ENCODE measurements at places on chromosomes 2 and 18. TPM values are rescaled to one million over a fixed set of nuclear protein-coding genes. Genes with fewer than 3 reads are reported as not detected.

DNA sequence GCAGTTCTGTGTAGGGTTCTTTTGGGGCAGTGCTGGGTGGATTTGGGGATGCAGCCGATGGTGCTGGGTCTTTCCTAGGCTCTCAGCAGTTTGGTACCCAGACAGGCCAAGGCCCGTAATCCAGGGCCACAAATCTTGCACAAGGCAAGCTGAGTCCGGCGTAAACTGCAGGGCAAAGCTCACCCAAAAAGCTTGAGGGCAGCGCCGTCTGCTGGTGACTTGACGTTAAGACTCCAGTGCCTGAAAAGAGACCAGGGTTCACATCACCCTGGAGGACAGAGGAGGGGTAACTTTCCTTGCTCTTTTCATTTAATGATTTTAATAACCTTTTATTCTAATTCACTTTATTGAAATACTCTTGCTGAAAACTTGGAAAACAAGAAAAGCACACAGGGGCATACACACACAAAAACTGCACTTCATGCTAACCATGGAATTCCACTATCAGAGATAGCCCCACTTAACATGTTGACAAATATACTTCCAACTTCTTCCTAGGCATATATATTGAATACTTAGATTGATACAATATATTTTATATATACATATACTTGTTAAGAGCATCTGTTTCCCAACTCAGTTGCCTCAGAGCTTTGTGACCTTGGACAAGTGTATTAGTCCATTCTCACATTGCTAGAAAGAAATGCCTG lies 38.9 kb downstream of the CNGA3 start:
- DNase-seq: peak; percentile 74

DNA sequence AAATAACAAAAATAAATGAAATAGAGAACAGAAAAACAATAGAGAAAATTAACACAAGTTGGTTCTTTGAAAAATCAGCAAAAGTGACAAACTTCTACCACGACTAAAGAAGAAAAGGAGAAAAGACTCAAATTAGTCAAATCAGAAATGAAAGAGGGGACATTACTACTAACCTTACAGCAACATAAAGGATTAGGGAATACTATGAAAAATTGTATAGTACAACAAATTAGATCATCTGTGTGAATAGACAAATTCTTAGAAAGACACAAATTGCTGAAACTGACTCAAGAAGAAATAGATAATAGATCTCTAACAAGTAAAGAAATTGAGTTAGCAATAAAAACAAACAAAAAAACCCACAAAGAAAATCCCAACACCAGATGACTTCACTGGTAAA lies 48.5 kb upstream of the PGAP1 start:
- no peak for DNase-seq

DNA sequence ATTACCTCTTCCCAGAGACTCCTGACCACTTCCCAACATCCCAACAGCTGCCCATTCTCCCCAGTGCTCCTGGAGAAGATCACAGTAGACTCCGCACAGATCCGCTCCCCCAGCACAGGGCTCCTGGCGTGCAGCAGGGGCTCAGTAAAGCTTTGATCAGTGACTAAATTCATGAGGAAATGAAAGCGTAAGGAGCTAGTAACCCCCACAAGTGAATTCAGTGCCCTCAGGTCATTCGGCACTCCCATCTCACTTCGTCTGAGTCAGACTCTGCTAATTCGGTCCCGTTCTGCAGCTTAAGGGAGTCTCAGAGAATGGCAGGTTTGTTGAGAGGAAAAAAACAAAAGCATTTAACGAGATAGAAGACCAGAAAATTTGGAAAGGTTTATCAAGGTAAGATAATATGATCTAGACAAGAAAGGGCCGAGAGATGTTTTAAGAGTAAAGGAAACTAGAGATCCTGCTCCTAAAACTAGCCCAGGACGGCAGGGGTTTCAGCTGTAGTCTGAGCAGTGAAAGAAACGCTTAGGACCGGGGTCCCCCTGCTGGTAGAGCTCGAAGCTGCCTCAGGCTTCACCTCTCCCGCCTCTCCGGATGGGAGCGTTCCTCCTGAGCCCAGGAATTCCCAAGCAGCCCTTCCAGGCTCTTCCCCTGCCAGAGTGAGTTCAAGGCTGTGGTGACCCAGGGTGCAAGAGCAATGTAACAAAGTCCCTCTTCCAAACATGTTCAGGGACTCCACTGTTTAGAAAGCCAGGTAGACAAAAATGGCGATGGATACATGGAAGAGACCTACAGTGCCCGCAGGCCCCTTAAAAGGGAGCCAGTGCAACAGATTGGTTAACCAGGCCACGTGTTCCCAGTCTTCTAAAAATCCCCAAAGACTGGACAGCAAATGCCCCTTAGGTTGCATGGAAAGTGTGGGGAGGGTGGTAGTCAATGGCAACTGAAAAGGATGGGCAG lies 127.3 kb downstream of the DNER start:
- DNase-seq: peak; percentile 81

DNA sequence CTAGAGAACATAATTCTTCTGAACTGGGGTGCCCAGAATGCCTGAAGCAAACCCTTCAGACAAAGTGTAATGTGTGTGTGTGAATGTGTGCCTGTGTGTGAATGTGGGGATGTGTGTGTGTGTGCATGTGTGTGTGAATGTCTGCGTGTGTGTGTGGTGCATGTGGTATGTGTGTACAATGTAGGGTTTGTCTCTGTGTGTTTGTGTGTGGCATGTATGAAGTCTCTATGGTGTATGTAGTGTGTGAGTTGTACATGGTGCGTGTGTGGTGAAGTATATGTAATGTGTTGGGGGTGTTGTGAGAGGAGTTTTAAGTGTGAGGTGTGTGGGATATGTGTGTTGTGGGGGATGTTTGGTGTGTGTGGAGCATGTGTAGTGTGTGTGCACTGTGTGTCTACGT lies 129.3 kb upstream of the SOX11 start:
- no peak for DNase-seq

Gene HES6
- 1.2 TPM for total RNA-seq

- DNase-seq: peak; percentile 80
Measured at GRCh38 chr2:227188292-227188691, 23.9 kb downstream of the COL4A3 start.

DNA sequence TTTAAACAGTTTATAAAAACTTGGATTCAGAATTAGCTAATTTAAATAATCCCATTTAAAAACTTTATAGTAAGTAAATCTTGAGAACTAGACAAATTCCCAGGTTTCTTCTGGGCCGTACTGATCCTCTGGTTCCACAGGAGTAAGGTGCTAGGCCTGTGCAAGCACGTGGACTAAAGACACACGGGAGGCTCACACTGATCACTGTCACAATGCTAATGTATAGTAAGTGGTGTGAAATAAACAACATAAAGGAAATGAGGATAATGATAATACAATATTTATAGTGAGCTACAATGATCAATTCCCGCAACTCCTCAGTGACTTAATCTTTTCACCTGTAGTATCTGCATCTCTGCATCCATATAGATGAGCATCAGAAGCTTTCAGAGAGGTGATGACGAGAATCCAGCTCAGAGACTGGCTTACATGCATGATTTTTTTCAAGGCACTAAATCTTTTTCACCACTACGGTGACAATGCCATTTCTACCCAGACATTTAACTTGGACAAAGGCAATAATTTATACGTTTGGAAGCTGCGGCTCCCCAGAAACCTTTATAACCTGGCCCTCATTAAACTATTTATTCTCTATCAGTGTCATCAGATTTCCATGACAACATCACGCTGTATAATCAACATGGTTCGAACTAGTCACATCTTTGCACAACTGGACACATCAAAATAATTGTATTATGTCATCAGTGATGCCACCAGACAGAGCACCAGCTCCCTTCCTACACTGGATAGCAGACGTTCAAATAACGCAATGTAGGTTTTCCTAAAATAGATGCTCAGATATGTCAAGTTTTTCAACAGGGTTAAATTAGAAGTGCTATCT lies 196.2 kb downstream of the ZNF385B start:
- no peak for DNase-seq

DNA sequence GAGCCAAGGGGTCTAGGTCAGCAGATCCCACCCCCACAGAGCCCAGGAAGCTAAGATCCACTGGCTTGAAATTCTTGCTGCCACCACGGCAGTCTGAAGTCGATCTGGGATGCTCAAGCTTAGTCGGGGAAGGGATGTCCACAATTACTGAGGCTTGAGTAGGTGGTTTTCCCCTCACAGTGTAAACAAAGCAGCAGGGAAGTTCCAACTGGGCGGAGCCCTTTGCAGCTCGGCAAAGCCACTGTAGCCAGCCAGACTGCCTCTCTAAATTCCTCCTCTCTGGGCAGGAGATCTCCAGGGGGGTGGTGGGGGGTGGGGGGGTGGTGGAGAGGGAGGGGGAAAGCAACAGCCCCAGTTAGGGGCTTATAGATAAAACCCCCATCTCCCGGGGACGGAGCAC lies 419.5 kb downstream of the NUP35 start:
- DNase-seq: no peak

Gene G6PC2
- total RNA-seq: 0.24 TPM

DNA sequence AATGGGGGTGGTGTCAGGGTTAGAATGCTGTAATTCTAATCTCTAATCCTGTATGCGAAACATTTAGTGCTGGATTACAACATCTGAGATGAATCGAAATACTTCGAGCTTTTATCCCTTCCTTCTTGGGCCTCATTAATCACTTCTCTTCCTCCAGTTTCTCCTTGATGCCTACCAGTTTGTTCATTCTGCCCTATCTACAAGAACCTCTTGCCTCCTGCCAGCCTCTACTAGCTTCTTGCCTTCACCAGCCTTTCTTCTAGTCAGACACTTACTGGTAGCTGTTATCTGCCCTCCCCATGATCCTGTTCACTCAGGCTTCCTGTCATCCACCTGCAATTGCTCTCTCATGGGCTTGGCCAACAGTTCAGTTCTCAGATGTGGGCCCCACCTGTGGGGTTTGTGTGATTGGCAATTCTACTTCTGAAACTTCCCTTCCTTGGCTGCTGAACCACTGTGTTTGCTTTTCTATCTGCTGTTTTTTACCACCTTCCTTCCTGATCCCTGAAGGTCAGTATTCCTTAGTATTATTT lies 15.4 kb upstream of the FARP2 start:
- DNase-seq: no peak

DNA sequence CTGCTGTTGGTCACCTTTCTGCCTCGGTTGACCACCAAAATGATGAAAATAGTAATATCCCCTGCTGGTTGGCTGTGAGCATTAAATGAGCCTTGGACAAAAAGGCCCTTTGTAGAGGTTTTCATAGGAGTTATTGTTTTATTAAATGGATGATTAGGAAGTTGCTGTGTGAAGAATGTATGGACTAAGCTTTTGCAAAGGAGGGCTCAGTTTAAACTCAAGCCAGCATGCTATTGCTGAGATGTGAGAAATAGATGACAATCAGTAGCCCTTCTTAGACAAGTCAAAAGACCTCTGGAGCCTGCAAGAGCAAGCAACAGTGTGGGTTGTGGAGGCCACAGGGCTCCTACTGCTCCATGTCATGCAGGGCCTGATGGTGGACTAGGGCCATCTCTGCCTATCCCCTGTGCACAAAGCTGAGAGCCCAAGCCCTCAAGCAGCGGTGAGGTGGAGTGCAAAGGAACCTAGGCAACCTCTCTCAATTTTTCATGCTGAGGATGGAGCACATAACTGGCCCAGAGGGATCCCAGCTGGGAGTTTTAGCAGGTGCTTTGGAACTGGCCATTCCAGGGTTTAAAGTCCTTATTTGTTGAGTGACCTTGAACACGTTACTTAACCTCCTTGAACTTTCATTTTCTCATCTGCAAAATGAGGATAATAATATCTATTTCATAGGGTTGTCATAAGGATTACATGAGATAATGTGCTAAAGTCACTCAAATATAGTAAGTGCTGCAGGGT lies 37.1 kb downstream of the FOSL2 start:
- no peak for DNase-seq

DNA sequence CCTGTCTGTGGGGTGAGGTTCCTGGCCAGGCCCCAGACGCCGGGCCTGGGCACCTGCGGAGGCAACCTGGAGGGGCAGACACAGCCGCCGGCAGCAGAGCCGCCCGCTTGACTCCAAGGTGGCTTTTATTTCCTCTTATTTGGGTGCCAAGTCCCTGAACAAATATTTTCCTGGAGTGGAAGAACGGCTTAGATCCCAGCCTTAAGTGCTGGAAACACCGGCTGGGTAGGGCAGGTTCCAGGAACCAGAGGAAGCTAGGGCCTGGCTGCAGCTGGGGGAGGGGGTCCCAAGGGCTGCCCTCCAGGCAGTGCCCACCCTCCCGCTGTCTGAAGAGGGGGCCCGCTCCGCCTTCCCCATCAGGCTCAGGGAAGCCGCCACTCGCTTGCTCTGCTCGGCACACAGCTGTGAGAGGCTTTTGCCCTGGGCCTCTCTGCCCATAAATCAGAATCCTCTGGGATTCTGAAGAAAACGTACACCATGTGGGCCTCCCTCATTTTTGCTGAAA lies 28.2 kb downstream of the SDC1 start:
- peak; percentile 87 for DNase-seq

DNA sequence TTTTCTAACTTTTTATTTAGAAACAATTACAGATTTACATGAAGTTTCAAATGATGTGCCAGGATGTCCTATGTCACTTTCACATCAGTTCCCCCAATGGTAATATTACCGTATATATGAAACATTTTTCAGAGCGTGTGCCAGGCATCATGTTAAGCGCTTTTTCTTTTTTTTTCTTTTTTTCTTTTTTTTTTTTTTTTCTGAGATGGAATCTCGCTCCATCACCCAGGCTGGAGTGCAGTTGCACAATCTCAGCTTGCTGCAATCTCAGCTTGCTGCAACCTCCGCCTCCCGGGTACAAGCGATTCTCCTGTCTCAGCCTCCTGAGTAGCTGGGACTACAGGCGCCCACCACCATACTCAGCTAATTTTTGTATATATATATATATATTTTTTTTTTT lies 5.6 kb upstream of the PPP4R1 start:
- no peak for DNase-seq

- DNase-seq: no peak
Measured at GRCh38 chr2:19228181-19228593, 130.2 kb downstream of the OSR1 start.

DNA sequence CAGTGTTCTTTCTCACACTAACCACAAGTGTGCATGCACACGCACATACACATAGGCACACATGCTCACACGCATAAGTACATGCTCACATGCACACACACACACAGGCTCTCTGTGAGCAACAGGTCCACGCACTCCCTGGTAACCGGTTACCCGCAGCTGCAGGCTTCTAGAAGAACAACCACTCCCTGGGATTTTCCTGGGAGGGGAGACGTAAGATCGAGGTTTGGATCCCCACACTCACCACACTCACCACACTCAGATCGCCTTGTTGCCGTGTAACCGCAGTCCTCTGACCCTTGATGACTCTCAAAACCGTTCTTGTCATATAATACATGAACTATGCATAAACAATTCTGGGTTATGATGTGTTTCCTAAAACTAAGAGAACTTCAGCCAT lies 42.2 kb downstream of the TTC32 start:
- DNase-seq: no peak

Gene SIX2
- 0.48 TPM for total RNA-seq

Gene SPC25
- total RNA-seq: not detected
